ENCODE measurements at places on chromosomes 11 and 22. TPM values are rescaled to one million over a fixed set of nuclear protein-coding genes. Genes with fewer than 3 reads are reported as not detected.

DNA sequence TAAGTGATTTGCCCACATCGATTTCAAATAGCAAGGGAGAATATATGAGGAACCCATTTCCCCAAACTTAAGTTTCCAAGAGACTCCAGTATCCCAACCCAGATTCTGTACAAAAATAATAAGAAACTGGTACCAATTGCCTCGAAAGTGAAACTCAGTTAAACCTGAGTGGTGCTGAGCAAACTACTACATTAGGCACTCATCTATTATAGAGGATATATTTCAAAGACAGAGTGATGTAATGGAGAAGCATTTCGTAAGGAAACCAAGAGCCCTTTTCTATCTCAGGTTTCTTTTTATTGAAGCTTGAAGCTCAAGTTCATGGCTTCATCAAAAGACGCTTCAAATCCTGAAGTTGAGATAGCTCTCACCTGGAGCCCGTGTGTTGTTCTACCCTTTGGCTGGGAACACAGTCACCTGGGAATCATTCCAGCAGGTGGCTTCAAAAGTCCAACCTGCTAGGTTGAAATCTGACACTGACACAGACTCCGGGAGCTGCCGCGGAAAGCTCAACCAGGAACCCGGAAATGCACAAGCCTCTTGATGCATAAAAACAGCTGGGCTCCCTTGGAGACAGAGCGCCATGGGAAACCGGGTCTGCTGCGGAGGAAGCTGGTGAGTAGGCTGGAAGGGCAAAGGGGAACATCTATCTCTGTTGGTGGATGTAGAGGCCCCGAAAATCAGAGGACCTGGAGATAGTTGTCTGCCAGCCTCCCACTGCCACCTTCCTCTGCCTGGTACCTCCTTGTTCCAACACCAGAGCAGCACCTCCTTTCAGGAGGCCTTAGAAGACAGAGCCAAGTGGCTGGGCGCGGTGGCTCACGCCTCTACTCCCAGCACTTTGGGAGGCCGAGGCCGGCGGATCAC is at the start of gene C11orf52:
C11orf52 (plus strand) TSS at position 524 of the 867 bp plus-strand sequence; CDS start at position 584, 60 bp downstream.
- DNase-seq: no peak

- DNase-seq: no peak
These were observed 49.1 kb upstream of the CD5 start for GRCh38 chr11:61053191-61053590.

GRCh38 chr22:49820984-49821383 is 6.7 kb downstream of the BRD1 start:
- DNase-seq: no peak

DNA sequence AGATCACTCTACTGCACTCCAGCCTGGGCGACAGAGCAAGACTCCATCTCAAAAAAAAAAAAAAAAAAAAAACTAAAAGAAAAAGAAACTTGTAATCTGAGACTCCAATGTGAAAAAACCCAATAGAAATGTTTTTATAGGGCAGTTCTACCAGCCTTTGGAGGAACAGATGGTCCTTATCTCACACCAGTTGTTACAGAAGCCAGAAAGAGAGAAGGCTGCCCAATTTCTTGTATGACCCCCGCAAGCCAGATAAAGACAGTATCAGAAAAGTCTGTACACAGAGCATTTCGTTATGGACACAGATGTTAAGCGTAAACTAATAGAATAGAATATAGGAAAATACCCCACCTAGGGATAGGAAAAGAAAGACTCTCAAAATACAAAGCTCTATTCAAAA is 11.3 kb upstream of the TSGA10IP start:
- no peak for DNase-seq

C11orf97 gene
- total RNA-seq: not detected

- DNase-seq: no peak
These were observed 520.8 kb downstream of the BRD1 start for GRCh38 chr22:49306632-49307480.

DNA sequence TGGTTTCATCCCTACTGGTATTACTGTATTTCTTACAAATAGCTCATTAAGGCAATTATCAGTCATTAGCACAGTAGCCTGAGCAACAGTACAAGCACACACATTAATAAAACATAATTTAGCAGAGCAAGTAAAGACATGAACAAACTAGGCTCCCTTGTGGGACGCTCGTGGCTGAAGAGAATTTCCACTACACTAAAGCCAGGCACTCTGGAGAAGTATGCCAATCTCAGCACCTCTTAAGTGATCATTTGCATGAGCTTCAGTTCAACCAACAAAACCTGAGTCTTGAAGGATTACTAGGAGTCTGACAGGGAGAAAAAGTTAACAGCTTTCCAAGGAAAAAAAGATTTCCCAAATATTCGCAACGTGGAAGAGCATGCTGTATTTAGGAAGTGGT is 109.1 kb downstream of the LARGE1 start:
- DNase-seq: no peak

SPTBN2 gene
- 34.0 TPM for total RNA-seq

LRRC4C gene
- not detected for total RNA-seq

GRCh38 chr11:33706546-33706945 is 5.9 kb upstream of the C11orf91 start:
- no peak for DNase-seq

AIFM3 gene
- 0.56 TPM for total RNA-seq

DNA sequence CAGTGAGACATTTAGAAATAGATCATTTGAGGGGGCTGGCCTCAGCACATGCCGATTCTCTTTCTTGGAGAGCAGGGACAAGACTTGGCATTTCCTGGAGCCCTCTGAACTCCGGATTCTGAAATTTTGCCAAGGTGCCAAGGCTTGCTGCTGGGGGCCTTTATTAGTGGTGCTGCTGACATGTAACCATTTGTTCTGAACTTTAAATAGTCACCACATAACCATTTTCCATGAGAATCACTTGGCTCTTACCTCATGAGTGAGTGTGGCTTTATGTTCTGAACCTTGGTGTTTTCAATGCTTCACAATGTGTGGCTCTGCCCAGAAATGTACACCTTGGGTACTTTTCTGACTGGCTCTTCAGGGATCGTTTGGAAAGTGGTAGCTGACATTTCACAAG is 33.3 kb downstream of the SYT13 start:
- DNase-seq: no peak

DNA sequence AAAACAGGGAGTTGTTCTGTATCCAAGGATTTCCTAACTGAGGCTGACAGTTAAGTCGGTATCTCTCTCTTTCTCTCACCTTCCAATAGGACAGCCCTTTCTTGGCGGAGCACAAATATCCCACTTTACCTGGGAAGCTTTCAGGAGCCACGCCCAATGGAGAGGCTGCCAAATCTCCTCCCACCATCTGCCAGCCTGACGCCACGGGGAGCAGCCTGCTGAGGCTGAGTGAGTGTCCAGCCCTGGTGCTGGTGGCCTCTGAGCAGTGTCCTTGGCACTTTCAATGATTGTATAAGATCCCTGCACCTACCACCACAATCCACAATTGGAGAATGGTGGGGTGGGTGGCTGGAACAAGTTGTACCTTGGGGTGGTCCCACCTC is 33.7 kb downstream of the CYB5R2 start:
- no peak for DNase-seq

DNA sequence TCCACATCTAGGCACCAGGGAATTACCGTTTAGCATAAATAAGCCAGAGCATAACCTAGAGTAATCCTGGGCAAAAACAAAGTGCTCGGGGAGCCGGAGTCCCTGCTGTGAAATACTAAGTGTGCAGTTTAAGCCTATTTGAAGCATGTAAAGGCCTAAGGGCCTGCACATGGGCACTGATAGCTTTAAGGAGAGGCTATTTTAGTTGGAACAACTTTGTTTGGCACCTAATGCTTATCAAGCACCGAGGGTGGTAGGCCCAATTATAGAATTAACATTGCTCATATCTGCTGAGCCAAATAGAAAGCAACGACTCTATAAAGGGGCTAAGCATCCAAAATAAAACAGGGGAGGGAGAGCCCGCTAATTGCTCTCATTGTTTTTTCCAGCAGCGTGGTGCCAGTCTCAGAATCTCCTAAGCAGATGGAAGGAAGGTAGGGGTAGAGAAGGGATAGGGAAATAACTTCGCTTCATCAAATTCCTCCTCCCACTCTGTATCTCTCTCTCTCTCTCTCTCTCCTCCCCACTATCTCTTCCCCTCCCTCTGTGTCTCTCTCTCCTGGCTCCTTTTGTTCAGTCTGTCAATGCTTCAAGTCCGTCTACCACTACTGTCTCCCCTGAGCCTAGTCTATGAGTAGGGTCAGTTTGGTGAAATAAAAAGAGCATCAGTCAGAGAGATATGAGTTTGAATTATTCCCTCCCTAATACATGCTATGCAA is 292.8 kb downstream of the NXPE2 start:
- no peak for DNase-seq

GRM5 gene
- under 0.01 TPM for total RNA-seq

DNA sequence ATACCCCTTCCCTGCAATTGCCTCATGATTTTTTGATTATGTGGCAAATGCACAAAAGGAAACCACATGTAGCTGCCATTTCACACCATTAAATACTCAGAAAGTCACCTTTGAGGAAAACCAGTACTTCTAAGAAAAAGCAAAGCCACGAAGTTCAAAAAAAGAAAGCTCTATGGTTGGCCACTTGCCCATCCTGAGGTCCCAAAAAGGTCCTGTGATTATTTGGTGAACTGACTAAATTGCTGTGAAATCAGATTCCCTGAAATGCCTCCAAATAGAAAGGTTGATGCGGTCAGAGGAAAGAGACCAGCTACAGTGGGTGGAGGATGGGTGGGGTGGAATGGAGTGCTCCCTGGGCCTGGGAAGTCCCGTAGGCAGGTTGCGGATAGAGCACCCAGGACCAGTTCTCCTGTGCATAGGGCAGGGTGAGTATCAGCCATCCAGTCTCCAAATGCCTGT is 26.9 kb downstream of the MRPL16 start:
- DNase-seq: no peak

DCHS1 gene
- total RNA-seq: 47.4 TPM
